ENCODE measurements at places on chromosomes 12 and 14.
A peak's percentile ranks its signal among the peaks of the same experiment; 100 is the strongest.

- no peak for DNase-seq
Observed at GRCh38 chr14:79028281-79028680, 858.1 kb downstream of the NRXN3 start.

DNA sequence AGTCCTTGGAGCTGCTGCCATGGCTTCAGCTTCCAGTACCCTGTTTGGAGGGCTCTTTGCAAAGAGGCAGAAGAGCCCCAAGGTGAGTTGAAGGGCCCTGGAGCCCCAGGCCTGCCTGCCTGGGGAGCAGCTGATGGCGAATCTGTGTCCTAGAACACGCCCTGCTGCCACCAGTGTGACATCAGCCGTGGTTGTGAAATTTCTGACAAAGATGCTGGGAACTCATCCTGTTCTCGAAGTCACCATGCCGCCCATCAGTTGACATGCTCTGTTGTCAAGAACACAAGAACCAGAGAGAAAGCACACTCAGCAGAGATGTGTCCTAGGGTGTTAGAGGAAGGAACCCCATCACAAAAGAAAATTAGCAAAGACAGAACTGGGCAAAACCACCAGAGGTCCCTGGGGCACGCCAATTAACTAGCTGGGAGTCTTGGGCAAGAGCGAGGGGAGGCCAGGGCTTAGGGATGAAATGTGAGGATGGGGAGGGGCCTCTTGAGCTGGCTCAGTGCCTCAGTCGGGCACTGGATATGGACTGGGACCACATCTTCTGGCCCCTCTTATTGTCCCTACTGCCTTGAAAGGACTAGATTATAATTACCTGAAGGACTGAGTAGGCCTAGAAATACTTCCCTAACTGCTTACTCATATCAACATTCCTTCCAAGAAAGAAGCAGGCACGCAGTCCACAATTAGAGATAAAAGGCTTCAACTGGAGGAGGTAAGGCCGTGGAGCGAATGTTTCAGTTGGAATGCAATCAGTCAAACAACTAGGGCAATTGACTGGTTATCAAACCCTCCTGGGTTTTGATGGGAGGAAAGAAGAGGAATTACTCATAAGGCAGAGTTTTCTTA is 163.1 kb downstream of the CACNA1C start:
- DNase-seq: no peak

GRCh38 chr12:73274976-73275375 is 1002.8 kb downstream of the TRHDE start:
- DNase-seq: no peak

GRCh38 chr12:101594700-101595099 is at the start of gene MYBPC1:
MYBPC1 (plus strand) TSS chr12:101594971; CDS start chr12:101595071, 100 bp downstream.
- DNase-seq: no peak

DNA sequence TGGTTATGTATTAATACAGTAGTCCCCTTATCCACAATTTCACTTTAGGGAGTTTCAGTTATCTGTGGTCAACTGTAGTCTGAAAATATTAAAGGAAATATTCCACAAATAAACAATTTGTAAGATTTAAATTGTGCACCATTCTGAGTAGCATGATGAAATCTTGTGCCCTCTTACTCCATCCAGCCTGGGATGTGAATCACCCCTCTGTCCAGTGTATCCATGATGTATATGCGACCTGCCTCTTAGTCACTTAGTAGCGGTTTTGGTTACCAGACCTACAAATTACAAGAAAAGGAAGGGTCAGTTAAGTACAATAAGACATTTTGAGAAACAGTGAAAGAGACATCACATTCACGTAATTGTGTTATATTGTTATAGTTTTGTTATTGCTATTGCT is 39.9 kb upstream of the MDGA2 start:
- DNase-seq: no peak

- DNase-seq: no peak
Observed at GRCh38 chr12:40691913-40692764, at the start of gene CNTN1. CNTN1 (plus strand) TSS chr12:40692439.

DNA sequence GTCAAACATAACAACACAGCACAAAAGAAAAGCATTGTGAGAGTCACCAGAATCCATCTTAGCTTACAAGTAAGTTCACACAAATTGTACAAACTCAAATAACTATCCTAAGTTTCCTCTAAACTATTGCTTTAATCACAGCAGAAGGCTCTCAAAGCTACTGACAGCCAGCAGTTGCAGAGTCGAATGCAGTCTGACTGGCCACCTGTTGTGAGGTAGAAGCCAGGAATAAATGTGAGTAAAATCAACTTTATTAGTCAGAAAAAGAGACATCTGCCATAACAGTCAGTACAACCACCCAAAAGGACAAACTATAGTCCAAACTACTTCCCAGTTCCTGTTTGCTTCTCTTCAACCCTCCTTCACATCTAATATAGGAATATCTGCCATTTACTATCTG is 231.7 kb upstream of the USP15 start:
- no peak for DNase-seq

DNA sequence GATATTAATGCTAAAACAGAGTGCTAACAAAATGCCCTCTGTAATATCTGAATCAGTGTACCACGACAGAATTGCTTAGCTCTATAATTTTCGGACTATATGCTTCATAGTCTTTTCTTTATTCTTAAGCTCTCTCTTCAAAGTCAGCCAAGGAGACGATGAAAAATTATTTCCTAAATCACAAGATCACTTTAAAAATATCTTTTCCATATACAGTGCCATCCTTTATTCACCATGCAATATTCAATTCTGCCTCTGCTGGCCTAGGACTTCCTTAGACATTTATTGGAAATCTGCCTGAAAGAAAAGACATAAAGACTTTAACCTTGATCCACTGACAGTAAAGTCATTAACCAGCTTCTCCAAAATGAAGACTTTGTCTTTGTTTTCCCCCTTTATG is 238.9 kb upstream of the BTG1 start:
- no peak for DNase-seq

DNA sequence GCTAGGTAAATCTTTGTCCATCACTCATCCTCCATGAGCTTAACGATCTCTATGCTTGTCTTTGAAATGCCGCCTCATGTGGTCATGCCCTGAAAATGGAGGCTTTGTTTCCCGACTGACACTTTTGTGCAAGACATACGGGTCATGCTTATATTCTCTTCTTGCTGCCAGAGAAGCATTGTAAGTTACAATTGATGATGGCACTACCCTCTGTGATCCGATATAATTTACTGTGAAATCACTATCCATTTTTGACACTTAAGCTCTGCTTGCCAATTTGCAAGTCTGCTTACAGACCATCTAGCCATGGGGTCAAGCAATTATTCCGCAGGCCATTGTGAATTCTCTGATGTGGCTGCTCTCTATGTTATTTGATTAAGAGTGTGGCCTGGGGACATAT is 650.0 kb downstream of the FLRT2 start:
- DNase-seq: no peak

DNA sequence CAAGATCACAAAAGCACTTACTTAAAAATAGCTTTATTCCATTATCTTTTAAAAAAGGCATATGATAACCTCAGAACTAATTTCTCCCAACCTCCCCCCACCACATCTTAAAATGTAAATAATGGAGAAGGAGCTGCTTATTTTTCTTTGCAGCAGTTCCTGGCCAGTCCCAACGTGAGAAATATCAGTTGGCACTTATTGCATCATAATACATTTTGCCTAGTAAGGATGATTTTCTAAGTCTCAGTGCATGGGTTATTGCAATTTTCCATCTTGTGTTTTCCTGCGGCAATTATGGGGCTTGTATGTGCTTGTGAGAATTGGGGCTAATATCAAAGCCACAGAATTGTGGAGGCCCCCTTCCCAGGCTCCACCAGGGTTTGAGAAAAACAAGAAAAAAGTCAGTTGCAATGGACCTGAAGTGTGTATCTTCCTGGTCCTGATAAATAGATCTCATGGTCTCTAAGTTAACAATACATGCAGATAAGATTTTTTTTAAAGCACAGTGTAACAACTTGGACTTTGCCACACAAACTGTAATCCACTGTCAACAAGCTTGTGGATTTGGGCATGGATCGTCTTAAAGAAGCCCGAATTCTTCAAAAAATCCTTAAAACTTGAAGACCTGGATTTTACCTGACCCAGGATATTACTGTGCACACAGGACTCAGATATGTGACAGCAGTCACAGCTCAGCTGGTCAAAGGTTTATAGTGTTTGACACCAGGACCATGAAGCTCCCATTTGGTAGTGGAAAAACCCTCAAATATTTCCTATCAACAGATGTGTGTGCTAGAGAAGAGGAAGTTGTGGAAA is 2.8 kb upstream of the WSB2 start:
- no peak for DNase-seq

- DNase-seq: no peak
Observed at GRCh38 chr12:23221926-23222325, 597.0 kb downstream of the ETNK1 start.

DNA sequence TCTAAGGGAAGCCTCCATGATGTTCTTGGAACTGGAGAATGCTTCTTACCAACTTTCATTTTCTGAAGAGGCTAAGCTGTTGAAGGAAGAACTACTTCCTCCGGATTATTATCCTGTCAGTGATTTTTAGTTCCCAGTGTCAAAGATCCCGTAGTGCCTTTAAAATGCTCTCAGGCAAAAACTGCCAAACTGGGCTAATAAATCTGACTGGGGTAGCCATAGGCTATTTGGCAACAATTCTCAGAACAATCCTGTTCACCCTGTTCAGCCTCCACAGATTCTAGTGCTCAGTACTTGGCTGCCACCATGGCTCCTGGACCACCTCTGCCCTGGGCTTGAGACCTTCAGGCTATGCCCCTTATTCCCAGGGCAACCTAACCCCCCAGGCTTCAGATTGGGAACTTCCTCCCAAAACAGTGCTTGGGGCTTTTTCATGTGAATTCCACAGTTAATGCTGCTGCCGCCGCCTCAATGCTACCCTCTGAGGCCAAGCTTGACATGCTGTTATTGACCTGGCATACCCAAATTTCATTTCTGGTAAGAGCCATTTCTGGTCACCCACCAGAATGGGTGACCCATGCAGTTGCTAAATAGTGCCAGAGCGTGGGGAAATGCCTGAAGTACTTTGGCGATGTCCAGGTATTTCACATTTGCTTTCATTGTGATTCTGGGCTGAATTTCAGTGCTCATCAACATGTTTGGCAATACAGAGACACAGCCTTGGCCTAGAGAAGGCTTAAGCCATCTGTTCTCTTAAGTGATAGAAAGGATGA is 110.0 kb upstream of the ARHGAP5 start:
- peak; percentile 35 for DNase-seq

DNA sequence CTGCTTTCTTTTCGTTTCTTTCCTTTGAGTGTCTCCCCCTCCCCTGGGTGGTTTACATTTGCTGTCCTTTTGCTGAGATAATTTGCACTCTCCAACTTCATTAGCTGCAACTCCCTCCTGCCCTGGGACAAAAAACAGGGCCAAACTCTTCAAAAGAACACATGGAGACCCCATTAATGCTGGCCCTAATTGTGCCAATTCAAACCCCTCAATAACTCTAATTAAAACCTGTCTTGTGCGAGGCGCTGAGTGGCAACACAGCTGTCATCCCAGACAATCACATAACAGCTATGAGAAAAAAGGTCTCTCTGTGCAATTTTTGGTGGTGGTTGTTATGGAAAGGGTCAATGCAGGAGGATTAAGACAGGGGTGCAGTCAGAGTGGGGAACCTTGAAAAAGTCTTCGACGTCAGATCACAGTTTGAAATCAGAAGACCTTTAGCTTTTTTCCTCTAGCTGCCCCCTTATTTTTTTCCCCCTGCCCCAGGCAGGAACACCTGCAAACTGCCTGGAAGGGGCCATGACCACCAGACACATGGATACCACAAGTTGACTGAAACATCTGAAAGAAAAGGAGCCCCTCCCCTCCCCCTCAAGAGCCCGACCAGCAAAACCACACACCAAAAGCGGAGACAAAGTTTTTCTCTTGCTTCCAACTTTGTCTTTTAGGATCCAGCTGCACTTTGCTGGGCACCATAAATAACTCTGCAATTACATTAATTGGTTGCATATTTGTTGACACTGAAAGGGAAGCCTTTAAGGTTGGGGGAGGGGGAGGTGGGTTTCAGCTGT is 26.5 kb upstream of the SMOC1 start:
- no peak for DNase-seq

DNA sequence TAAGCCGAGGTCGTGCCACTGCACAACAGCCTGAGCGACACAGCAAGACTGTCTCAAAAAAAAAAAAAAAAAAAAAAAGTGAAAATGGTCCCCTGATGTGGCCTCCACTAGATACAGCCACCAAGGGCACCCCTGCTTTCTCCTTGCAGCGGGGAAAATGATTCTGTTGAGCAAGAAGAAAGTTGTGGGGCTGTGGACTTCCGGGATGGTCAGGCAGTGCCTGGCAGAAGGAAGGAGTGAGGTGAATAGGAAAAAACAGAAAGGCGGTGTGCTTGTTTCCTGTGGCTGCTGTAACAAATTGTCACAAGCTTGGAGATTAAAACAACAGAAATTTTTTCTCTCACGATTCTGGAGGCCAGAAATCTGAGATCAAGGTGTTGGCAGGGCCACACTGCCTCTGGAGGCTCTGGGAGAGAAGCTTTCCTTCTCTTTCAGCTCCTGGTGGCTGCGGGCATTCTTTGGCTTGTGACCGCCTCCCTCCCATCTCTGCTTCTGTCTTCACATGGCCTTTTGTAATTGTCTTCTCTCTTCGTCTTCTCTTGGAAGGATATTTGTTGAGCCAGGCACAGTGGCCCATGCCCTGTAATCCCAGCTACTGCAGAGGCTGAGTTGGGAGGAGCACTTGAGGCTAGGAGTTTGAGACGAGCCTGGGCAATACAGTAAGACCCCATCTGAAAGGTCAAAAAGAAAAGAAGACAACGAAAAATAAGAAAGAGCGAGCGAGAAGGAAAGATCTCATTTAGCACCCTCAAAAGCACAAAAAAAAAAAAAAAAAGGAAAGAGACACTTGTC is 116.6 kb upstream of the MED13L start:
- no peak for DNase-seq
